ENCODE measurements at places on chromosomes 7 and 10.

DNA sequence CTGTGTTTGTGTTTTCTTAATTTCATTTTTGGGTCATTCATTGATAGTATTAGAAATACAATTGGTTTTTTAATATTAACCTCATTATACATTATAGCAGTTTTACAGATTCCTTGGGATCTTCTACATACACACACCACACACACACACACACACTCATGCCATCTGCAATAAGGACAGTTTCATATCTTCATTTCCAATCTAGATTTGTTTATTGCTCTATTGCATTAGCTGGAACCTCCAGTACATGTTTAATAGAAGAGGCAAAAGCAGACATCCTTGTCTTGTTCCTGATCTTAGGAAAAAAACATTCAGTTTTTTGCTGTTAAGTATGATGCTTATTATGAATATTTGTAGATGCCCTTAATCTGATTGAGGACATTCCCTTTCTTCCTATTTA is 17.8 kb upstream of the CALU start:
- DNase-seq, result no peak

DNA sequence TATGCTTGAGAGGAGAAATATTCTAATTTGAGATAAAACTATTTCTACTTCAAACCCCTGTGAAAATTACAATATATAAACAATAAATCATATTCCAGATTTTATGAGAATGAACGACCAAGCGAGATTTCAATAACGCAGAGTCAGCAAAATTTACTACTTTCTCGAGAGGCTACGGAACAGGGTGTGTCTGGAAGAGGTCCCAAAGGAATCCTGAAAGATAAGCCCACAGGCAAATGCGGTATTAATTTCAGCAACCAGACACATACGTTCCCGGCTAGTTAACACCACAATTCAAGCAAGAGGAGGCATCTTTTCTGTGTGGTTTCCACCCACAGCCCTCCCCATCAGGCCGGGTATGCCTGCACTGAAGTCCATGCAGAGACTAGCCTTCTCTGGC is 26.4 kb downstream of the BEND7 start:
- DNase-seq, result no peak

DNA sequence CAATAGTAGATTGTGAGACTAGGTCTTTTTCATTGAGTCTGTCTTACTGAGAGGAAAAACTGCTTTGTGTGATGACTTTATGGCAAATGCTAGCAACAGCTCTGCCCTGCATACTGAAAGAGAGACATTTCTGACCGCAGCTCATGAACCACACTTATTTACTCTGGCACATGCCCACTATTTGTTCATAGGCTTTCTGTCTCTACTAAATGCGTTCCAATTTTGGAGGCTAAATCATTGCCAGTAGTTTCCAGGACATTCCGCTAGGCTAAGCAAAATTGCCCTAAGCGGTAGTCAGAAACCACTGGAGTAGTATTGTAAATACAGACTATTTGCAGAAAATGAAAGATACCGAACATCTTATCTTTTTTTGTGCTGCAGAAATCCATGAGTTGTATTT is 55.6 kb upstream of the DLX6 start:
- DNase-seq, result no peak

DNA sequence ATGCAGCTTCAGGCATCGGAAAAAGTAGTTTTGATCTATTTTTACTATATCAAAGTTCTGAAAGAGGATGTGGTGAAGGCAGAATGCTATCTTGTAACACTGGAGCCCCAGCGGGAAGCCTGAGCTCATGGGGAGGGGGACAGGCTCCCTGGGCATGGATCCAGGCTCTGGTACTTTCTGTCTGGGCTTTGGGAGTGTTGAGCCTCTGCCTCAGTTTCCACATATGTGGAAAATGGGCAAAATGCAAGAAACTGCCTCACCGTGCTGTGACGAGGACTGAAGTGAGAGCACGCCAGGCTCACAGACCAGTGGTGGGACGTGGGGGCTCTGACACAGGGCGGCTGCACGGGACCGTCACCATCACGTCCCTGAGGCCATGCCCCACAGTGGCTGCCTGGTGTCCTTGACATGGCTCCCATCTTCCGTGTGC is 182.9 kb upstream of the SHH start:
- no peak for DNase-seq

DNA sequence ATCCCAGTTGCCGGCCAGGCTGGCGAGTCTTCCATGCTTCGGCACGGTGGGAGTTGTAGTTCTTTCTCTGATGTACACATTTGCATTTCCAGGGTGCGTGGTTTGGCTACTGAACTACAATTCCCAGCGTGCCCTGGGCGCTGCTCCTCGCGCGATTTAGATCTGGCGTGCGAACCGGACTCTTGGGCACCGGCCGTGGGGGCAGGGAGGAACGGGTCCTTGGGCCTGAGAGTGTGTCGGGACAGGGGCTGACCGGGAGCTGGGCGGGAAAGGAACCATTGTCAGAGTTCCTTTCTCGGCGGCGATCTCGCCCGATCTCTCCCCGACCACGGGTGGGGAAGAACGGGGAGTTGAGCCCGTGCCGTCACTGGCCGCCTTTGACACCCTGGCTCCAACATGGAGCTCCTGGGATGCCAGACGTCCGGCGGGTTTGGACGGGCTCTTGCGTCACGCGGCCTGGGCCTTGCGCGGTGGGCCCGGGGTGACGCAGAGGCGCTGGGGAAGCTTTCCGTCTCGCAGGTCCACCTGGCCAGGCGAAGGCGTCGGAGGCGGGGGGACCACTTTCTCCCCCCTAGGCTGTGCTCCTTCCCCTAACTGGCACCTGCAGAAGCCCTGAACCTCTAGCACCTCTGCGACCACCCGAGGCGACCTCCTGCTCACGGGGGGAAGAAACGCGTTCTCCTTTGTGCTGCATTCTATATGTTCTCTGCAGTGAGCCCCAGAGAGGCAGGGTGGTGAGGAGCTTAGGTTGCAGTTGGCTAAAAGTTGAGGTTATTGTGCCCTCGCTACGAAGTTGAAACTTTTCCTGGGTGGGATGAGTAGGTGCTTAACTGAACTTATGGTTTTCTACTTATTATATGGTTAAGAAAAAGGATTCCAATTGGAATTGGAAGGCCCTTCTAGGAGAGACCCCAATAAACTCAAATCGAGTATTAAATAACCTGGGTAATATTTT is 824 bp downstream of the IFRD1 start:
- DNase-seq, result peak; percentile 85

GRCh38 chr10:77240706-77241349 is 396.8 kb downstream of the KCNMA1 start:
- DNase-seq, result no peak

DNA sequence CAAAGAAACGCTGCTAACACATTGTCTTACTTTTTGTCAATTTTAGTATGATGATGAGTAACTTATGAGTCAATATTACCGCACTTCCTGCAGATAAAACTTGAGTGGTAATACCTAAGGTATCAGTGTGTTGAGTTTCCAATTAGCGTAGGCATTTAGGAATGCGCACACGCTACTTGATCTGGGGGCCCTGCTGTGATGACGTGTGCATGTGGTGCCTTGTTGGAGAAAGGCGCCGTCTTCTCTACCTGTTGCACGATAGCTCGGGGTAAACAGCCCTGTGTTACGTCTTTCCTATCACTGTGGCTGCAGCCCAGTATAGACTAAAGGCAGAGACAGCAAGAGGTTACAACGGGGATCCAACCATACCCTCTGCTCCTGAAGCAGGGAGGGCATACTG is 476.8 kb upstream of the ADARB2 start:
- DNase-seq, result no peak

DNA sequence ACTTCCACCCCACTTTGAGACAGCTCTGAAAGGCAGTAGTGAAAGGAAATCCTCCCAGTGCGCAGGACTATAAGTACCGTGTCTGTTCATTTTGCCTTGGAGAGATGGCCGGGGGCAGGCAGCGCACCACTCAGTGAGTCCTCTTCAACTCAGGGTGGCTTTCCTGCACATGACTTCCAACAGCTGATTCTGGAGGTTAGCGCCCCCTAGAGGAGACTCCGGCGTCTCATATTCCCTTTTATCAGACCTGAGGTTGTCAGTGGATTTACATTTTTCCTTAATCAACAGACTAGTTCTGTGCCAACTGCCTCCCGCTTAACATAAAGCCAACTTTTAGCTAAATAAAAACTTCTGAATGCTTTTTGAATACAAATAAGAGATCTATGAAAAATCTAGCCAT is 101.0 kb downstream of the HERPUD2 start:
- DNase-seq, result no peak
